Fibroblast of villous mesenchyme (primary cell): ENCODE measurements at places on chromosomes 5 and 9.
A peak's percentile ranks its signal among the peaks of the same experiment; 100 is the strongest.

DNA sequence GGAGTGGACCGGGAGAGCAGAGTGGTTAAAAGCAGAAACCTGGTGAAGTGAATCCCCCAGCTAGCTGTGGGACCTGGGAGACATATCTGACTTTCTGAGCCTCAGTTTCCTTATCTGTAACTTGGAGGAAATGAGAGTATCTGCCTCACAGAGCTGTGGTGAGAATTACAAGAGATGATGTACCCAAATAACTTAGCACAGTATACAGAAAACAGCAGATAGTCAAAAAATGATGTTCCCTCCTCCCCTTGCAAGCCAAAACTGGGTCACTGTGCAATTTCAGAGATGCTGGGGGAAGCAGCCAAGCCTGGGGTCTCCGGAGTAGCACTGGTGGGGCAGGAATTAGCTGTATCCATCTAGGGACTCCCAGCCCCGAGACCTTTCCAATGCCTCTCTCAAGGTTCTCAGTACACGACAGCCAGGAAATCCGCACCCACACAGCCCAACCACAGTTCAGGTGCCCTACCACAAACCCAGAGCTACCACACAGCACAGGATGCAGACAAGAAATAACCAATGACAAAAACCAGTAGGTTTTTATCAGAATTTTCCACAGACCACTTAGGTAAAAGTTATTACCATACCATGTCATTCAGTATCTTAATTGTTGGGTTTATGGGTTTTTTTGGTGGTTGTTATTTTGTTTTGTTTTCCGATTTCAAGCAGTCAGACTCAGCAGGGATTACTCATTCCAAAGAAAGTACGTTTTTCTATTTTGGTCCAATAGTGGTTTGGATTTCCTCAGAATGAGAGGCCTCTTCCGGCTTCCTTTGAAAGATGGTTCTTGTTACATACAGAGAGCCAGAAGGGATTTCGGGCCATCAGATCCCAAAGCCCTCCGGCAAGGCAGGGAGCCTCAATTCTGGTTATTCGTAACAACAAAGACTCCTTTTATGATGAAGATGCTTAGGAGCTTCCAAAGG, 4.9 kb upstream of the HRH2 start:
- DNase-seq = no peak

- DNase-seq = no peak
Measured at GRCh38 chr9:13107008-13107407, 172.5 kb downstream of the MPDZ start.

- no peak for DNase-seq
Measured at GRCh38 chr9:93121316-93122241, 12.5 kb downstream of the NINJ1 start.

GRCh38 chr5:143019614-143020515, 249.7 kb downstream of the ARHGAP26 start:
- DNase-seq = peak; percentile 69

DNA sequence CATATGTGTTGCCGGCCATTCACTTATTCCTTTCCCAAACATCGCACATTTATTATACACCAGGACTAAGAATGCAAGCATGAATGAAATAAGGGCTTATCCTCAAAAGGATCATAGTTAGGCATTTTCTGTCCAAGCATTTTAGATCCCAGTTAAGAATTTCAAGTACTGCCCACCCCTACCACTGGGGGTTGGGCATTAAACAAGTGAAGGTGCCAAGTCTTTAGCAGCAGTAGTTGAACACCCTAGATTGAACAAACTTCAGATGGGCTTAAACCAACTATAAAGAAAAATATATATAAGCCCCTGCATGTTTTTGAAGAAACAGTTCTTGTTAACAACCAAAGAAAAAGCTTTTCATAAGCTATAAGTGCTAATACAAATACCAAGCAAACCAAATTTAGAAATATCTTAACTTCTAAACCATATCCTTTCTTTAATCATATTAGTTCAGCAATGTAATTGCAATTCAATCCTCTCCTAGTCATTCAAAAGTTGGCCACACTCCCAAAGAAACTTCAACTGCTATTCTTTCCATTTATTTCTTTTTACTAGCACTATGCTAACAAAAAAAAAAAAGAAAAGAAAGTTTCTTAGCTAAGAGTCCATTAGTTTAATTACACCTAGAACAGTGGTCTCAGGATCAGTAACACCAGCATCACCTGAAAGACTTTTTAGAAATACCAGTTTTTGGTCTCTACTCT, 149.8 kb downstream of the MLLT3 start:
- DNase-seq = no peak

DNA sequence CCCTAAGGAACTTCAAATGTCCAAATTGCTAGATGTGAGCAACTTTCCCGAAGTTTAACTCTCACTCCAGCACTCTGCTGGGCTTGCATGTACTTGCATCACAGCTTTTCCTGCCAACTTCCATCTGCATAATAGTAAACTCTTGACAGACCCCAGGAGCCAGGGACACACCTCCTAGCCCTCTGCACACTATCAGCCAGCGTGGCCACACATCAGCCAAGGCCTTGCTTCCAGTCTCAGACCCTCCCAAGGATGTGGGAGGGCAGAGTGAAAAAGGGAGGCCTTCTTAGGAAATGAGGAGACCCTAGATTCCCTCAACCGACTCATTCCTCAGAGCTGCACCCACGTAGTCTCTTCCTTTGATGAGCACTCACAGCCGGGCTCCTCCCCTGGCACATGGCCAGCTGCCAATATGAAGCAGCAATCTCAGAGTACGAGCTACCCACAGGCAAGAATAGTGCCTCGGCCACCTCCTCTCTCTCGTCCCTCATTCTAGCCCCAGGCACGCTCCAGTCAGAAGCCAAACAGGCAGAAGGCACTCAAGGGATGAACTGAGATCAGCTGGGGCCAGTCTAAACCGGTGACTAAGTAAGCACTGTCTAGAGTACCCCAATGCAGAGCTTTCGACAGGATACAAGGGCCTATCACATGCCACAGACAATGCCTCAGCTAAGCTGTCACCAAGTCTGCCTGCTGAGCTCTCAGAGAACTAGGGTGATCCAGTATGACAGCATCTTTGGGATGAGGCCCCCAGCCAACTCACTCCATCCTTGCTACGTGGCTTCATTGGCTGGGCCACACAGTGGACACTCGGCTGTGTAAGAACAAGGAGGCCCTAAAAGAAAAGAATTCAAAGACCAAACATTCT, 2.3 kb downstream of the P4HA2 start:
- DNase-seq = peak; percentile 94

DNA sequence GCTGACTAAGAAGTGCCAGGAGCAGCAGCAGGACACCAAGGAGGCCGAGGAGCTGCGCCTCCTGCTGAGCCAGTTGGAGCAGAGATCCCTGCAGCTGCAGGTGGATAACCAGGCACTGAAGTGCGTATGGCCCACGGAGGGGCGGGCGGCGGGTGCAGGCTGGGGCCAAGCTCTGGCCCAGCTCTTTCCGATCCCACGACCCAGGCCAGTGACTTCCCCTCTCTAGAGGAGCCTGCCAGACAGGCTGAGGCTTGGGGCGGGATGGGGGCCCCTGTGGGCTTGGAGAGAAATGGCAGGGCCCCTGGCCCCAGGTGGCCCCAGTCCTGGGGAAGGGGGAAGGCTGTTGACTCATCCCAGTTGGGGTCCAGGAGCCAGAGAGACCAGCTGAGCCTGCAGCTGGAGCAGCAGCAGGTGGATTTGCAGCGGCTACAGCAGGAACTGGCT, 3.6 kb downstream of the PTRH1 start:
- DNase-seq = no peak

- no peak for DNase-seq
Measured at GRCh38 chr5:37554405-37554739, 175.3 kb downstream of the WDR70 start.

DNA sequence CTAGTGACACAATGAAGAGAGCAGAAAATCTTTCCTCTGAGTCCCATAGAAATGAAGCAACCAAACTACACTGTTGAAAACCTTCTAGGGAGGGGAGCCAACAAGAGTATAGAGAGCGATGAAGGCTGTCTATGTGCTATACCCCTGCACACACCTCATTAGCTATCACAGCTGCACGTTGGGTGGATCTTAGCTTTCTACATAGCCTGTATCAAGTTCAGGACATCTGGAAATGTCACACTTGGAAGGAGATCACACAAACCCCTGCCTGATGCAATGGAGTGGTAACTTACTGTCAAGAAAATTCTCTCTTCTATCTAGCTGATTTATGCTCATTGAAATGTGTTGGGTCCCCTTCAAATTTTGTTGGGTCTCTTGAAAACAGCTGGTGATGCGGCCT, 127.0 kb upstream of the NTRK2 start:
- DNase-seq = no peak

- no peak for DNase-seq
Measured at GRCh38 chr5:103721183-103721582, 158.6 kb upstream of the NUDT12 start.

DNA sequence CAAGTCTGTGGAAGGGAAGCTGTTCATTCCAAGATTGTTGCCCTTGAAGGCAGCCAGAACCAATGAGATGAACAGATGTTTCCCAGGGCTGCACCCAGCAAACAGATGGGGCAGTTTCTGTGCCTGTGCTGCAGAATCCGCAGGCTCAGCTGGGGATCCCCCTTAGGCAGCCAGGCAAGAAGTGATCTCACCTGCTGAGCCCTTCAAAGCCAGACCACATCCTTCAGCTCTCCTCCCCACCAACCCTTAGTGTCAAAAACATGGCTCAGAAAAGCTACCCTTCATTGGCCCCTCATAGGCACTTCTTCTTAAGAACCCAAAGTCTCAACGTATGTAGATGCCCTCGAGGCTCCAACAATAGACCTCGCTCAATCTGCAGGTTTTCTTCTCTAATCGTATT, 626.7 kb downstream of the CCDC171 start:
- no peak for DNase-seq
